ENCODE measurements at places on chromosomes 16 and 17. TPM values are rescaled to one million over a fixed set of nuclear protein-coding genes. Genes with fewer than 3 reads are reported as not detected.

GRCh38 chr16:54283725-54284318 is 2.8 kb downstream of the IRX3 start:
- DNase-seq: no peak

- peak; percentile 80 for DNase-seq
Observed at GRCh38 chr16:24950275-24950674, 64.9 kb downstream of the ARHGAP17 start.

AIPL1 gene
- polyA plus RNA-seq: not detected

GRCh38 chr17:28327031-28327607 is 8.1 kb downstream of the TMEM97 start:
- DNase-seq: no peak

WFIKKN2 gene
- 0.05 TPM for polyA plus RNA-seq

GRCh38 chr16:22353933-22354541 is 20.4 kb downstream of the CDR2 start:
- DNase-seq: no peak

GRCh38 chr17:76550712-76551615 is 11.1 kb downstream of the PRCD start:
- DNase-seq: no peak

- DNase-seq: no peak
Observed at GRCh38 chr17:81906476-81907218, 4.6 kb downstream of the PCYT2 start.

DNA sequence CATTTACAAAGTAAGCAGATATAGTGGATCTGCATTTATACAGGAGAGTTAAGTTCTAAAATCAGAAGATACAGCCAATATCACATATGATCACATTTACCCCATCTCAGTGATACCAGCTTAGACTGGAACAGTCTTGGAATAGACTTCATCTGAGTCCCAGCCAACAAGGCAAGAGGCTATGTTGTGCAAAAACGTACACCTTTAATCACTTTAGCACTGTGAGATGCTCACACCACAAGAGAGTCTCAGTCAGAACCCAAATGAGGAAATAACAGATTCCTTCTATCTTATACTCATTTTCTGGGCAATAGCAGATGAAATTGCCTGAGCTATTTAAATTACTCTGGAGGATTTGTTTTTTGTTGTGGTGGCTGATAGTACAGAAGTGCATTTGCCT is 145.6 kb downstream of the ANKFN1 start:
- no peak for DNase-seq

- DNase-seq: no peak
Observed at GRCh38 chr16:71672803-71673581, 47.0 kb downstream of the MARVELD3 start.

DNA sequence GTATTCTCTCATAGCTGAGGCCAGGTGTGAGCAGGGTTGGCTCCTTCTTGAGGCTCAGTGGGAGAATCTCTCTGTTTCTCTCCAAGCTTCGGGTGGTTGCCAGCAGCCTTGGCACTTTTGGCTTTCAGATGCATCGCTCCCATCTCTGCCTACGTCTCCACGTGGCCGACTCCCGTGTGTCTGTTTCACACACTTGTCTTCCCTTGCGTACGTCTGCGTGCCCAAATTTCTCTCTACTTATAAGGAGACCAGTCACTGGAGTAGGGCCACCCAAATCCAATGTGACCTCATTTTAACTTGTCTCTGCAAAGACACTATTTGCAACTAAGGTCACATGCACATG is 14.7 kb downstream of the OSBPL7 start:
- DNase-seq: no peak
